ENCODE measurements at places on chromosomes 12 and 14.

GRCh38 chr12:27826076-27826475 lies 46.0 kb upstream of the MANSC4 start:
- DNase-seq: no peak

- DNase-seq: no peak
Observed at GRCh38 chr12:46468160-46468559, 95.6 kb upstream of the SLC38A2 start.

DNA sequence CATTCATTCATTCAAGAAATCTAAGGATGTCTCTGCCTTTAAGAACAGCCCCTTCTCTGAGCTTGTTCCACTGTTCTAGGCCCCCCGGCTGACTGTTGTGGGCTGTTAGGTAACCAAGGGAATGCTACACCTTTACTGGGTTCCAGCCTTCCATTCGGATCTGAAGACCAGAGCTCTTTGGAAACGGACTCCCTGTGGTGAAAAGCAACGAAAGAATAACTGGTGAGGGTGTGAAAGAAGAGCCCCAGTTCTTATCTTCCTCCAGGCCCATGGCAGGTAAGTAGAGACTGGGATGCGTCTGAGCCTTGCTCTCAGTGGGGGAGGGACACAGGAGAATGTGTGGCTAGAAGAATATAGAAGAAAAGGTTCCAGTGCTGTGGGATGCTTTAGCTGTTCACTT lies 207.4 kb downstream of the TMEM132D start:
- no peak for DNase-seq

GRCh38 chr14:21440859-21441258 lies 15.1 kb downstream of the CHD8 start:
- no peak for DNase-seq

- DNase-seq: peak; percentile 45
Observed at GRCh38 chr14:74531467-74531866, 37.9 kb downstream of the ISCA2 start.

- DNase-seq: no peak
Observed at GRCh38 chr14:74464785-74465184, 28.3 kb downstream of the NPC2 start.
